ENCODE measurements at places on chromosomes 5 and 9.

DNA sequence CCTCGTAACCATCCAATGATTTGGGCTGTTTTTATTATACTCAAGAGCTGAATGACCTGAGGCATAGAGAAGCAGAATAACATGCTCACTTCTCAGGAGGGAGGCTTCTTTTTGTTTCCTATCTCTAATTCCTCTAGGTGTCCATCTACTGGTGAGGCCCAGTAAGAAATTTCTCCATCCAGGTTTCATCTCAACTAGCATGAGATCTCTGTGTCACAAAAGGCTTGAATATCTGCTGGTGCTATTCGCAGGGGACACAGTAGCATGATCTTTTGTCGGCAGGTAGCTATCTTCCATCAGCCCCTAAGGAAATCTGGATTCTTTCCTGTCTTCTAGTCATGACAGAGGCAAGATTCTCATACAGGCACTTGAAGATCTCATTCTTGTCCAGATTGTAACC lies 8.9 kb downstream of the IFNE start:
- no peak for DNase-seq

DNA sequence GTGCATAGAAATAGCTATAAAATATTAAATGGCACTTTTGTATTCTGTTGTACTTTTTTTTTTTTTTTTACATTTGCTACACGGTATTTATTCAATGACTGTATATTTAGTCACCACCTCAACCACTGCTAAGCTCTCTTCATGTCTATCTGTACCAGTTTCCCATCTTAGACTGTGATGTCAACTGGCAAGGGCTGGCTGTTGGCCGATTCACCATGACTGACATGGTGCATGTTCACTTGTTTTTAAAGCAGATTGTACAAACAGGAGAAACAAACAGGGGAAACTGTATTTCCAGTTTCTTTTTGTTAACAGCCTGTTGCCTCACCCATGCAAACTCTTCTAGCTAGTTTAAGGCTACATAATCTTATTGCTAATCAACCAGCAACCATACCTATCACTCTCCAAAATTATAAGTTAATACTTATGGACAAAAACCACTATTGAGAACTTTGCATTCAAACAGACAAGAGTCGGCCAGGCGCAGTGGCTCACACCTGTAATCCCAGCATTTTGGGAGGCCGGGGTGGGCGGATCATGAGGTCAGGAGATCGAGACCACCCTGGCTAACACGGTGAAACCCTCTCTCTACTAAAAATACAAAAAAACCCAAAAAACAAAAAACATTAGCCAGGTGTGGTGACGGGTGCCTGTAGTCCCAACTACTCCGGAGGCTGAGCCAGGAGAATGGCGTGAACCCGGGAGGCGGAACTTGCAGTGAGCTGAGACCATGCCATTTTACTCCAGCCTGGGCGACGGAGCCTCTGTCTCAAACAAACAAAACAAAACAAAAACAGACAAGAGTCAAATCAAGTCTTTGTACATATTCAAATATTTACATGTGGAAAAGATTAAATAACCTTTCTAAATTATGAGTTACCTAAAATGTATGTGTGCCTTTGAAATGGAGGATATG lies 13.2 kb downstream of the ZFAND5 start:
- DNase-seq: no peak

GRCh38 chr5:89988129-89988810 lies 421.3 kb downstream of the CETN3 start:
- DNase-seq: no peak

GRCh38 chr9:101419863-101420262 lies 15.7 kb downstream of the ALDOB start:
- DNase-seq: no peak

GRCh38 chr5:57033103-57033502 lies 81.2 kb upstream of the MIER3 start:
- DNase-seq: no peak

- DNase-seq: no peak
These were observed 76.2 kb downstream of the SLF1 start for GRCh38 chr5:94694671-94695070.

GRCh38 chr9:70374962-70375618 lies 39.4 kb downstream of the KLF9 start:
- DNase-seq: no peak

All from NCI-H524 treated with DMSO at 0.1 percent for 48 hours (cell line).